Fibroblast of the aortic adventitia (primary cell): ENCODE measurements at places on chromosomes 1 and 21. TPM values are rescaled to one million over a fixed set of nuclear protein-coding genes. Genes with fewer than 3 reads are reported as not detected.

GRCh38 chr1:67651031-67651430 is 34.0 kb upstream of the GADD45A start:
- DNase-seq: no peak

- DNase-seq: no peak
Measured at GRCh38 chr1:157173900-157174410, 35.8 kb upstream of the ETV3 start.

GRCh38 chr21:44415073-44416025 is 40.0 kb upstream of the LRRC3 start:
- DNase-seq: no peak

- peak; percentile 87 for DNase-seq
Measured at GRCh38 chr1:157138220-157139051, at the start of gene ETV3. Gene ETV3, minus strand, starts transcription at chr1:157138395. Its CDS starts 2,043 bp downstream, at chr1:157136352.

DNA sequence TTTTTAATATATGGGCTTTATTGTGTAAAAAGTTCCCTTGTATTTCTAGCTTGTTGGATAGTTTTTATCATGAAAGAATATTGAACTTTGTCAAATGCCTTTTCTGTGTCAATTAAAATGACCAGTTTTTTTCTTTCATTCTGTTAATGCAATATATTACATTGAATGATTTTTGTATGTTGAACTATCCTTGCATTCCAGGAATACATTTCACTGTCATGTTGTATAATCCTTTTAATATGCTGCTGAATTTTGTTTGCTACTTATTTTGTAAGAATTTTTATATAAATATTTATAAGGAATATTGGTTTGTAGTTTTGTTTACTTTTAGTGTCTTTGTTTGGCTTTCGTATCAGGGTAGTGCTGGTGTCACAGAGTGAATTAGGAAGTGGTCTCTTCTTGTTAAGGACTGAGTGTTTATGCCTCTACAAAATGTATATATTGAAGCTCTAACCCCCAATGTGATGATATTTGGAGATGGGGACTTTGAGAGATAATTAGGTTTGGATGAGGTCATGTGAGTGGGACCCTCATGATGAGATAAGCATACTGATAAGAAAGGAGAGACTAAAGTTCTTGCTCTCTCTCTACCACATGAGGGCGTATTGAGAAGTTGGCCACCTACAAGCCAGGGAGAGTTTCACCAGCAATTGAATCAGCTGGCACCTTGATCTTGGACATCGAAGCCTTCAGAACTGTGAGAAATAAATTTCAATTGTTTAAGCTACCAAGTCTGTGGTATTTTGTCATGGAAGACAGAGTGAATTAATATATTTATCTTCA is 12.0 kb upstream of the SLAMF6 start:
- no peak for DNase-seq

DNA sequence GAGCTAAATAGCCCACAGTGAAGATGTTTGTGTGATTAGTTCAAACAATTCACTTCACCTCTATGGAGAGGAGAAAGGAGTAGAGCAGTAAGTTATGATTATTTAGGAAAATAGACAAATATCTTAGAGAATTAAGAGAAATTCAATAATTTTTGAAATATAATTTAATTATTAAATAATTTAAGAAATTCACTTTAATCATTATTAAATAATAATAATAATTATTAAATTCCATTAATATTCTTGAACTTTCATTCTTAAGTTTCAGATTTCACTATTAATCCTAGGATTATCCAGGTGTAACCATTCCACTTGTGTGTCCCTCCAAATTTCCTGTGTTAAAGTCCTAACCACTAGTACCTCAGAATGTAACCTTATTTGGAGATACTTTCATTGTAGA is 58.9 kb upstream of the RGS18 start:
- DNase-seq: no peak

GRCh38 chr1:4880626-4881025 is 226.2 kb downstream of the AJAP1 start:
- no peak for DNase-seq

DNA sequence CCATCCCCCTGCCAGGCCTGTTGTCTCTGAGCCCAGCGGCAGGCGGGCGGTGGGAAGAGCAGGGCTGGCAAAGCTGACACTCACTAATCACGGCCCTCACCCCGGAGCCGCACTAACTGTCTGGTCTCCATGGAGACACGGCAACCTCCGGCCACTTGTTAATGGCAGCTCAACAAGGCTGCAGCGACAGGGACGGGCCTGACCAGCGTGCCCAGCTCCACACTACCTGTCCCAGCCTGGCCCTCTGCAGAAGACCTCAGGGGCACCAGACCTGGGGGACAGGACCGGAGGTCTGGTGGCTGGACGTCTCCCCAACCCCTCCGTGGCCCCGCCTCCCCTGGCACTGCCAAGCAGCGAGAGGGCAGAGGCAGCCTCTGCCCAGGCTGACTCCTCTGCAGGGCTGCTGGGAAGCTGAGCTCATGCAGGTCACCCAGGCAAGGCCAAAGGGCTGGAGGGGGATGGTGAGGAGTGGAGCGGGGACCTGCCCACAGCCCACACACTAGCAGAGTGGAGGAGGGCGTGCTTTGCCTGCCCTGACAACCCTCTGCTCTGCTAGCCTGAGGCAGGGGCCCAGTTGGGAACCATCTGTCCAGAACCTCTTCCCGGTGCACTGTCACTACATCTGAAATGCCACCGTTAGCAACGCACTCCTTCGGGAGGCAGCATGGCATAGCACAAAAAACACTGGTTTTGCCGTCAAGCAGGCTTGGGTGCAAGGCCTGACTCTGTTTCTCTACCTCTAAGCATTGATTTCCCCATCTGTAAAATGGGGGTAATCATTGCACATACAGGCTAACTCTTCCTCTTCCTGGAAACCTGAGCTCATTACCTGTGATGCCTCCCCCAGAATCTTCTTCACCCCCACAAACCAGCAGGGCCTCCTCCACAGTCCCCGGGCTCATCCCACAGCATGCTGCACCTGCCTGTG is 29.6 kb upstream of the WASF2 start:
- DNase-seq: no peak

- DNase-seq: peak; percentile 85
Measured at GRCh38 chr1:26907071-26907917, 6.5 kb downstream of the NR0B2 start.

DNA sequence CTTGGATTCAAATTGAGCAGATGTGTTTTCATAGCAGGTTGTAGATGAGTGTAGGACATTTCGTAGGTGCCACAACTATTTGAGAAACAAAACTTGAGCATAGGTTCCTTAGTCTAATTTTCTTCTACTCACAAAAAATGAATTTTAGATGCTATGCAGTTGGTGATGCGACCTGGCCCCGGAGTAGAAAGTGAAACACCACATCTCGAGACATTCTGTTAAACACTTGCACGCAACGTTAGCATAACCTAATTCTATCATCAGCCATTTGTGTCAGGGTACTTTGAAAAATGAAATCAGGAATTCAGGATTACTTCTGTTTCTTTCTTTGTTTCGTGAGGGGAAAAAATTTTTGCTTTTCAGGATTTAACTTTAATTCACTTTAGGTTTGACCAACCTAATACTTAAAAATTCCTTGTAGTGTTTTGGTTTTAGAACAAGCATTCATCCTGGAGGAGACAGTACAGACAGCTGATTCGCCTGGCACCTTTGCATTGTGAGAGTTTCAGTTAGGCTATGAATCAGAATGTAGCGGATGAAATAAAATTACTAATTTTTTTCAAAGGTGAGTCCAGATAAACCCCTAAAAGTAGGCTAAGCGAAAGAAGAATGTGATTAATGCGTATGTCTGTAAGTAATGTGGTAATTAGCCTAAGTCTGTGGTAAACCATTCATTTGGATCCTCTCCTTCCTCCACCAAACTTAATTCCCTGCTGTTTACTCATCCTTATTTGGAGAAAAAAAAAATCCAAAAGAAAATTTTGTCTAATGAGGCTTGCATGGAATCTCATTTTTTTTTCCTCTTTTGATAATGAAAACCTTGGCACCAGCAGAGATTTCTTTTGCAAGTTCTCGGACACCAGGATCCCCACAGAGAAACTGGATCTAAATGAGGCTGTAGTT is 44.9 kb downstream of the MAP3K21 start:
- DNase-seq: no peak

DNA sequence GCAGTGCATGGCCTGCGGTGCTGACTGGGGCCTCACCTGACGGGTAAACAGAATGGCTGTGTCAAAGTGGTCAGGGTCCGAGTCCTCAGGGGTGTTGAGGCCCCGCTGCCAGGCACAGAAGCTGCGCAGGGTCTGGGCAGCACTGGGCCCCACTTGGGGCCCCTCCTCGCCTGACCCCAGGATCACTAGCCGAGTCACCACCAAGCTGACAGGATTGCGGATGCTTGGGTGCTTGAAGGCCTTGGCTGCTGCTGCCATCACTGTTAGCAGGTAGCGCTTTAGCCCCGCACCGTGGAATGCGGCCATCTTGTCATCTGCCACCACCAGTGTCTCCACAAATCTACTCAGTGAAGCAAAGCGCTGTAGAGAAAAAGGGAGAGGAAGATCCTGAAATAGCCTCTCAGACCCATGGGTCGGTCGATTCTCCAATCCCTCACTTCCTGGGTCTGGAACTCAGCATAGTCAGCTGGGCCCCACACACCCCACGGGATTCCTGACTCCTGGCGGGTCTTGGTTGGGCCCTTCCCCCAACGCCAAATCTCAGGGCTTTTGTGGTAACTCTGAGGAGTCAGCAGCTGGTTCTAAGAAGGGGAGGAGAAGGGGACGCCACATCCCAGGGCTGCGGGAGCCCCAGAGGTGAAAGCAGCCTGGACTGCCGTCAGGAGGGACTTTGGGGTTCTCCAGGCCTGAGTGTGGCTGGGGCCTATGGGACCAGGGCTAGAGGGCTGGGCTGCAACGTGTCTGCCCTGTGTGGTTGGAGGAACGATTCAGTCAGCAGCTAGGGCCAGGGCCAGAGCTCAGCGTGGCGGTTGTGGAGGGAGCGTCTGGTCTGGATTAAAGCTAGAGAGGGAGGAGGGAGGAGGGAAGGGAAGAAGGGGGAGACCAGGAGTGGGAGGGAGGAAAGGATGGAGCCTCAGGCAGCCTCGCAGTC is 2.1 kb downstream of the ADAMTS4 start:
- peak; percentile 89 for DNase-seq

- no peak for DNase-seq
Measured at GRCh38 chr1:41482001-41482765, 2.3 kb downstream of the EDN2 start.

DNA sequence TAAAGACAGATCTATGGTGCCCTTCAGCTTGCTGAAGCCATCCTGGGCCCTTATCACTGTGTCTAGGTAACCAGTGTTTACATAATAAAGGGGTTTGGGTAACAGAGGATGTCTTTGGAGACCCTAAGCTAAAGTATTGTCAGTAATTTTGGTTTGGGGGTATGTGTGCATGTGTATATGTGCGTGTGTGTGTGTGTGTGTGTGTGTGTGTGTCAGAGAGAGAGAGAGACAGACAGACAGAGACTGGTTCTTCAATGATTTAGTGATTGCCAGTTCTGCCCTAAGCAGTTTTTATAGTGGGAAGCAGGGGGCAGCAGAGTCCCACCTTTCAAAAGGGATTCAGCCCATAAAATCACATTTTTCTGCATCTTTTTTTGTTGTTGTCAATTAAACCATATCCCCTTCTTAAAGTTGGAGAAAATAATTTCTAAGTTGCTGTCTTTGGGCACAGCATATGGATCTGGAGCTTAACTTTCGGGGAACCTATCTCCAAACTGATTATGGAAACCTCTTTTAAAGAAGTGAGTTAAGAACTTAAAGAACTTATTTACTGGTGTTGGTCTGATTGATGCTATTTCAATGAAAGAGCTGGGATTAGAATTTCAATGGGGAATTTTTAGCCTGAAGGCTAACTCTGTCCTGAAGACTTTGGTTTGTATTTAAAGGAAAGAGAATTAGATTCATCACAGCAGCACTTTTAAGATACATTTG is 51.1 kb downstream of the ZNF326 start:
- peak; percentile 16 for DNase-seq

- DNase-seq: peak; percentile 73
Measured at GRCh38 chr1:186152620-186153239, 222.3 kb downstream of the TPR start.

GRCh38 chr1:183000167-183000962 is 22.9 kb upstream of the LAMC1 start:
- peak; percentile 71 for DNase-seq

GRCh38 chr1:35377555-35377954 is 109.0 kb downstream of the ZMYM4 start:
- DNase-seq: peak; percentile 9

- DNase-seq: no peak
Measured at GRCh38 chr1:80050085-80050484, 1043.6 kb upstream of the ADGRL4 start.

Gene P3H1
- 75.2 and 213 TPM in 2 replicates for total RNA-seq

Gene MANEAL
- 0.65 and 0.99 TPM in 2 replicates for total RNA-seq

Gene TNFRSF8
- total RNA-seq: 0.09 and 15.4 TPM in 2 replicates

Gene RIPPLY3
- not detected in 2 replicates for total RNA-seq

Gene PDIK1L
- total RNA-seq: 5.5 and 10.1 TPM in 2 replicates

Gene SYT14
- total RNA-seq: 0.08 and 35.0 TPM in 2 replicates

Gene SPAG17
- total RNA-seq: 0.09 TPM in 1 of 2 replicates, not detected in the other

Gene LCE1D
- total RNA-seq: not detected in 2 replicates

Gene TOE1
- total RNA-seq: 2.7 and 14.7 TPM in 2 replicates

Gene CA6
- total RNA-seq: not detected in 2 replicates

Gene GPR61
- total RNA-seq: under 0.01 TPM in 1 of 2 replicates, not detected in the other

Gene GFI1
- total RNA-seq: 0.09 and 0.65 TPM in 2 replicates

Gene OXCT2
- 0.98 and 0.99 TPM in 2 replicates for total RNA-seq

Gene MAP10
- total RNA-seq: 1.5 and 1.9 TPM in 2 replicates

Gene ELAPOR1
- 0.16 and 0.45 TPM in 2 replicates for total RNA-seq
